CD4-positive, alpha-beta T cell treated with Interleukin-4 for 4 hours (primary cell): ENCODE measurements at places on chromosomes 5 and 9.

- no peak for DNase-seq
Measured at GRCh38 chr5:89313804-89314588, 431.0 kb upstream of the MEF2C start.

GRCh38 chr9:24776226-24776625, 230.5 kb upstream of the IZUMO3 start:
- DNase-seq = no peak

DNA sequence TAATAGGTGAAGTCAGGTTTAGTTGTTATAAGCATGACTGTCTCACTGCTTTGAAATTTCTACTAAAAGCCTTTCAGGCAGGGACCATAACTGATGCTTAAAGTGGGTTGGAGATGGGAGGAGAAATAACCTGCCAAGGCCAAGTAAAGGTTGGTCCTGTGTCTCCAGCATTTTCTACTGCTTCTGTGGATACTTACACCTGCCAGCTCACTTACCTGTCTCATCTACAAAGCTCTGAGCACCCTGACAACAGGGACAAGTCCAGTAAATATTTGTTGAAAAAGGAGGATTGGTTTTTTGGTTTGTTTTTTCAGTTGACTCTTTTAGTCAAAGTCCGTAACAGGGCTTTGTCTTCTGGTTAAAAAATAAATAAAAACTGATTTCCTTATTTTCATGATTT, 38.6 kb downstream of the GRAMD2B start:
- DNase-seq = no peak

GRCh38 chr5:141413540-141414069, 818 bp downstream of the PCDHGA10 start:
- no peak for DNase-seq

DNA sequence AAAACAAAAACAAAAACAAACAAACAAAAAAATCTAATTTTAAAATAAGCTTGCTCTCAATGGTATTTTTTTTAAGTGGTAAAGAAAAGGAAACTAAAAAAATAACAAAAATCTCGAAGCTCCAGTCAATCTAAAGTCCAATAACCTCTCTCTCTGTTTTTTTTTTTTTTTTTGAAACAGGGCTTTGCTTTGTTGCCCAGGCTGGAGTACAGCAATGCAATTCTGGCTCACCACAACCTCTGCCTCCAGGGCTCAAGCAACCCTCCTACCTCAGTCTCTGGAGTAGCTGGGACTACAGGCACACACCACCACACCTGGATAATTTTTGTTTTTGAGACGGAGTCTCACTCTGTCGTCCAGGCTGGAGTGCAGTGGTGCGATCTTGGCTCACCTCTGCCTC, 25.9 kb upstream of the GLDC start:
- DNase-seq = no peak

DNA sequence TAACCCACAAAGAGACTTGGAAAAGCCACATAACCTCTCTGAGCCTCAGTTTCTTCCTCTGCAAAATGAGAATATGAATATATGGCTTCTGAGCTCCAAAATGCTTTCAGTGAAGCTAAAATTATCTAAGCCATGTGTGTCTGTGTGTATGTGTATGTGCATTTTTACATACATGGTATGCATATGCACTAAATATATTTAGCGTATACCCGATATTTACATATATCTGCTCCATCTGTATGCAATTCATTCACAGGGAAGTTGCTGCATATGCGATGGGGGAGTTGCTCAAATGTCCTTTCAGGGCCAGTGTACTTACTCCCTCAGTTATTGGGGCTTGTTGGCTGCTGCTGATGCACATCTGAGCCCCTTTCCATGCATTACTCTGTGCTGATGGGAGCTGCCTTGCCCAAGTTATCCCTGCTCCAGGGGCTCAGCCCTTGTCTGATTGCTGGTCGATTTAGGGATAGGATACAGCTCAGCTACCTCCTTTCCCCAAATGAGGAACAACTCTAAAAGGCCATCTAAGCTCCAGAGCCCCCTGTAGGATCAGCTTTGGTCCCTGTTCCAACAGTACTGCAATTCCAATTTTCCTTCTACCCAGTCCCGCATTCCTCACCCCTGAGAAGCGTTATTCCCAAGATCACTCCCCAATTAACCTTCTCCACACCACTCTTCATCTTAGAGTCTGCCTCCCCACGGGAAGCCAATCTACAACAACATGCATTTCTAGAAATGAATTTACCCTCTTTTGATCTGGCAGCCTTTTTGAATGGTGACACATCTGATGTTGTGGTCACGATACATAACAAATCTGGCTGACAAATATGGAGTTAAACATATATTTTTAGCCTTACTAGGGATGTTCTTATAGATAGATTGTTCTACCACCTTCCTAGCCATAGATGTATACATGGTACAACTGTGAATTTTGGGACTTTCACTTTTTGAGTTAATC, 15.9 kb downstream of the RHOBTB3 start:
- no peak for DNase-seq

- DNase-seq = no peak
Measured at GRCh38 chr5:176888016-176888864, 10.9 kb downstream of the HK3 start.

DNA sequence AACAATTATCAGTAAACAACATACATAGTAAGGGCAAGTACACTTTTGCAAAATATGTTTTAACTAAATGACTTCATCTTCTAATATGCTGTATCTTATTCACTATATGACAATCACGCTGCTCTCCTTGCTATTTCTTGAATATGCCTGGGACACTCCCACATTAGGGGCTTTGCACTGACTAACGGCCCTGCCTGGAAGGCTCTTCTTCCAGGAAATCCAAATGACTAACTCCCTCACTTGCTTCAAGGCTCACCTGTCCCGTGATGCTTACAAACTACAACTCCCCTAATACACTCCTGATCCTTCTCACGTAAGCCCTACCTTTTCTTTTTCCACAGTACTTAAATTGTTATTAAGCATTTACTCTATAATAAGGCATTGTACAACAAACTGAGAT, 10.6 kb downstream of the ERP44 start:
- peak; percentile 22 for DNase-seq

GRCh38 chr5:623531-623930, 11.4 kb downstream of the CEP72 start:
- DNase-seq = no peak
